ENCODE measurements at places on chromosomes 4 and X. TPM values are rescaled to one million over a fixed set of nuclear protein-coding genes. Genes with fewer than 3 reads are reported as not detected.

The KCTD8 gene
- not detected for total RNA-seq

The SHOX gene
- not detected for total RNA-seq

The ZMAT1 gene
- 0.33 TPM for total RNA-seq

The GLUD2 gene
- 0.51 TPM for total RNA-seq

The PCDH18 gene
- total RNA-seq = 2.8 TPM

The UGT2B15 gene
- not detected for total RNA-seq

The NAT8L gene
- 0.81 TPM for total RNA-seq

The RPA4 gene
- total RNA-seq = 0.13 TPM

The HEPH gene
- total RNA-seq = 6.1 TPM

The NAA11 gene
- total RNA-seq = not detected

The STBD1 gene
- 3.4 TPM for total RNA-seq

The UCHL1 gene
- 675 TPM for total RNA-seq

The CHRNA9 gene
- under 0.01 TPM for total RNA-seq

The GPRASP1 gene
- total RNA-seq = 0.38 TPM
